Activated naive CD8-positive, alpha-beta T cell treated with anti-CD3 and anti-CD28 coated beads for 36 hours (primary cell): ENCODE measurements at places on chromosomes 6 and 20.
A peak's percentile ranks its signal among the peaks of the same experiment; 100 is the strongest.

- peak overlapping the region; percentile 86 for H3K27ac ChIP-seq
- H3K4me3 ChIP-seq: peak overlapping the region; percentile 79
- H3K36me3 ChIP-seq: no peaks in the 10 kb centered on the region
Measured at GRCh38 chr6:41732591-41733359, 2.6 kb downstream of the TFEB start.

DNA sequence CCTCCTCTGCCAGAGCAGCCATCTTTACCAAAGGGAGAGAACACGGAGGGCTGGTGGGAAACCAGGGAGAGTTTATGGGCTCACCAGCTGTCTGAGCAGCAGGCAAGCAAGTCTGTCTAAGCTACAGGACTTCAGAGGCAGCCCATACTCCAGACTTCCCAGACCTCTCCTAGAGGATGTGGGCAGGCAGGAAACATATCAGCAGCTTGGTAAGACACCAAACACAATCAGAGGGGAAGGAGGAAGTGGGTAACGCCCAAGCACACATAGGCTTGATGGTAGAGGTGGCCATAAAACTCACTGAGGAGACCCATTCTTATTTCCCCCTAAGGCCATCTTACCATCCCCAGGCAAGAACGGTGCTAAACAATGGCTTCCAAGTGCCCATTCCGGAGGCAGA, 143.1 kb upstream of the ARID1B start:
- DNase-seq: no peak
- no peaks in the 10 kb centered on the region for H3K36me3 ChIP-seq
- H3K27me3 ChIP-seq: no peaks in the 10 kb centered on the region

GRCh38 chr6:114267897-114268296, 74.9 kb downstream of the HS3ST5 start:
- no peaks in the 10 kb centered on the region for H3K36me3 ChIP-seq
- H3K4me3 ChIP-seq: no peak overlapping the region
- no peak for DNase-seq
- H3K27ac ChIP-seq: no peak overlapping the region
- no peaks in the 10 kb centered on the region for H3K27me3 ChIP-seq
- no peaks in the 10 kb centered on the region for H3K4me1 ChIP-seq

DNA sequence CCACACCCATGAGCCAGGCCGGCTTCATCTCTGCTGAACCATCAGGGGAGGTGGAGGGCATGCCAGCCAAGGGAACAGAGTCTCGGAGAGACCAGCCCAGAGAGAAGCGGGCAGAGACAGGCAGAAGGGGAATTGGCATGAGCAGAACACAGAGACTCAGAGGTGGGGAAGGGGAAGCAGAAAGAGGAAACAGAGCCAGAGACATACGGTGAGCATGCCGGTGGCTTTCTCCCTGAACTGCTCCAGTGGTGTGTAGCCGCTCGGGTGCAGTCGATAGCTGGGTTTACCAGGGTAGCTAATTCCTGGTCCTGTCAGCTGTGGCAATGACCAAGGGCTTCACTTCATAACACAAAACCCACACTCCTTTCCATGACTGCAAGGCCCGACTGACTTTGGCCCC, 83.6 kb upstream of the CCDC167 start:
- H3K27ac ChIP-seq: no peak overlapping the region
- no peaks in the 10 kb centered on the region for H3K27me3 ChIP-seq
- H3K4me1 ChIP-seq: no peaks in the 10 kb centered on the region
- H3K36me3 ChIP-seq: no peaks in the 10 kb centered on the region
- DNase-seq: no peak

- H3K27me3 ChIP-seq: no peaks in the 10 kb centered on the region
- no peak for DNase-seq
- peaks cover 5% of the 10 kb centered on the region for H3K36me3 ChIP-seq
- H3K4me1 ChIP-seq: peaks cover 50% of the 10 kb centered on the region
Measured at GRCh38 chr6:47484616-47485015, 7.0 kb downstream of the CD2AP start.
